ENCODE measurements at places on chromosomes 16 and 17. TPM values are rescaled to one million over a fixed set of nuclear protein-coding genes. Genes with fewer than 3 reads are reported as not detected.
A peak's percentile ranks its signal among the peaks of the same experiment; 100 is the strongest.

The NPIPA5 gene
- total RNA-seq, result 15.4 TPM

DNA sequence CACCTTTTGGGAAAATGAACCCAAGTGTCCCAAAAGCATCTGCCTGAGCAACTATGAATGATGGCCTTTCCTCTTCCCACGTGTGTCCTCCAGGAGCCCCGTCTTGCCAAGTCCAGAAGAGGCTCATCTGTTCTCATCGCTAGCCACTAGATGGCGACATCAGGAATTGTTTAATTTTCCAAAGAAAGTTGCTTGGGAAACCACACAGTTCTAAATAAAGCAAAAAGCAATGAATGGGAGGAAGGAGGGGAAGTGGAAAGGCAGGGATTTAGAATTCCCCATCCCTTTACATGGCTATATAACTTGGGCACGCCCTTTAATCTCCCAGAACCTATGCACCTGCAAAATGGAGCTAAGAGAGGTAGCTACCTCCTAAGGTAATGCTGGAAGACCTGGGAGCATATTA is 9.0 kb upstream of the CDH5 start:
- no peak for DNase-seq

- DNase-seq, result no peak
Measured at GRCh38 chr16:60363566-60363965, 1629.5 kb upstream of the GOT2 start.

GRCh38 chr17:37731056-37731455 is 13.8 kb downstream of the HNF1B start:
- DNase-seq, result peak; percentile 41

- DNase-seq, result no peak
Measured at GRCh38 chr17:13550291-13550690, 51.4 kb downstream of the HS3ST3A1 start.

The SPAG5 gene
- total RNA-seq, result 1.8 TPM

- DNase-seq, result no peak
Measured at GRCh38 chr16:85569615-85570212, 43.4 kb upstream of the GSE1 start.

GRCh38 chr16:88662222-88662842 is 559 bp downstream of the MVD start:
- peak; percentile 78 for DNase-seq

DNA sequence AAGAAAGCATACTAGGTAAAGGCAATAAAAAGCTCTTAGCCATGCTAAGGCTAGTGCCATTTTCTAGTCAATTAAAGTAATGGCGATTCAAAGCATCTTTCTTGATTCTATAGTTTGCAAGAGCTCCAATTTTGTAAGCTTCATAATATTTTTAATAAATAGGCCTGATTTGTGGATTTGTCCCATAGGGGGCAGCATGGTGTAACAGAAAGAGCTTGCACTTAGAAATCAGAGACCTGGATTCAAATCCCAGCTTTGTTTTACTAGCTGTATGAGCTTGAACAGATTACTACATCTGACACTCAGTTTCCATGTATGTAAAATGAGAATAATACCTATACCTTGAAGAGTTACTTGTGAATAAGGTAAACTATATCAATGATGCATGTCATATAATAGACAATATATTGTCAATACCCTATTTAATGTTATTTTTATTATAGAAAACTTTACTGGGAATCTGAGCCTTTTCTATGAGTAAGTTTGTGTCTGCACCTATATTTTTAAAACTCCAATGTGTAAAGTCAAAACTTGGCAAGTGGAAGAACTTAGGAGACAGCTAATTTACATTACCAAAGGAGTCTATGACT is 93.6 kb upstream of the NOG start:
- DNase-seq, result no peak

GRCh38 chr17:36877771-36878170 is 59.5 kb upstream of the LHX1 start:
- DNase-seq, result no peak

- DNase-seq, result no peak
Measured at GRCh38 chr16:19805459-19806162, 79.0 kb downstream of the GPRC5B start.

DNA sequence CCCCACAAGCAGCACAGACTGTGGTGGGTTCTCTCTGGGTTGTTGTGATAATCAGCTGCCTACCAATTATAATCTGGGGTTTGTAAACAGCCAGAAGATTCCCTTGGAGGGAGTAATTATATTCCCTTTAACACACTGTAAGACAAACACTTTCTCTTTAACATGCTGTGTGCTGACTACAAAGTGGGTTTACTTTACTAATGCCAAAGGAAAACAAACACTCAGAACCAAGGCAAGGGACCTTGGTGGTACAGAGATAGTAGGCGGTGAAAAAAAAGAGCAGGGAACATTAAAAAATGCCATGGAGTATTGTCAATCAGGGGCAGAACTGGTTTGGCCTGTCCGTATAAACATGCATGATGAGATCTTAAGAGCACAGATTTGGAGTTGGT is 3.0 kb upstream of the VAT1L start:
- no peak for DNase-seq

DNA sequence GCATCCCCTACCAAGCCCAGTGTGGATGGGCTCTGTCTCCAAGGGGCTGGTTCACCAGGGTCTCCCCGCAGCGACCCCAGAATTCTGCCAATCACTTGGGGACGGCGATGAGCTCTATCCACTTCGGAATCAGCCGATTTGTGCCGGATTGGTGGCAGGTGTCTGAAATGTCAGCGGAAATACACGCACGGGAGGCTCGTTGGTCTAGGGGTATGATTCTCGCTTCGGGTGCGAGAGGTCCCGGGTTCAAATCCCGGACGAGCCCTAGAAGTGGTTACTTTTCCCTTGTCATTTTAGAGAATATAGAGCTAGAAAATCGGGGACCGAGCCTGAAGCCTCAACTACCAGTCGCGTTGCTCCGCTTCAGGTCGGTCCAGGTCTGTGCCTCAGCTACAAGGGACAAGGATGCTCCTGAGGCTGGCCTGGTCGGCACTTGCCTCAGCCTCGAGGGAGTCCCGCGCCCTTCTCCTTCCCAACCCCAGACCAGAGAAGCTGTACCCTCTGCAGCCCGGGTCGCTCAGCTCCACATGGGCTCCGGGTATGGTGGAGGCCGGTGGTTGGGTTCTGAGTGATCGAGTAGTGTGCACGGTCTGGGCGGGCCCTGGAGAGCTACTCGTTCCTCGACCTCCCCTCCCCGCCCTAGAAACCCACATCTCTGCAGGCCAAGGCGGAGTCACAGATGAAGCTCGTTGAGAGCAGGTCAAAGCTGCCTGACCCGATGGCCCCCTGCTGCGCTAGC is 16.0 kb upstream of the OR1F1 start:
- DNase-seq, result peak; percentile 70

GRCh38 chr17:76805319-76805718 is 62.9 kb upstream of the MGAT5B start:
- DNase-seq, result no peak

The ICAM2 gene
- total RNA-seq, result 26.7 TPM

DNA sequence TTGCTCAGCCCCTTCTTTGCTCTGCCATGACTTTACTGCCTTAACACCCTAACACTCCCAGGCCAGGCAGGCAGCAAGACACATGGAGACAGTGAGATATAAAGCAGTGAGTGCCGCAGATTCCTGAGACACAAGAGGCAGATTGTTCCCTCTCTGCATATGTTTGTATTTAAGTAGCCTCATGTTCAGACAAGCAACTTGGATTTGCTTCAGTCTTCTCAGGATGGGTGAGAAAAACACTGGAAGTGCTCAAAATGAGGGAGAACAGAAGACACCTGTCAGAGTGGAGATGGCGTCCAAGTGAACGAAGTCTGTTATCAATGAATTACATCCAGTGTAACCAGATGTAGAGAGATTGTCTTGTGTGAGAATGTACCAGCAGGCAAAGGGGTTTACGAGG is 86.8 kb downstream of the CES1 start:
- peak; percentile 14 for DNase-seq

GRCh38 chr16:76309639-76310335 is 32.6 kb downstream of the CNTNAP4 start:
- no peak for DNase-seq

The TBC1D3G gene
- not detected for total RNA-seq

The TMC7 gene
- total RNA-seq, result 1.2 TPM

The KRTAP2-1 gene
- not detected for total RNA-seq

DNA sequence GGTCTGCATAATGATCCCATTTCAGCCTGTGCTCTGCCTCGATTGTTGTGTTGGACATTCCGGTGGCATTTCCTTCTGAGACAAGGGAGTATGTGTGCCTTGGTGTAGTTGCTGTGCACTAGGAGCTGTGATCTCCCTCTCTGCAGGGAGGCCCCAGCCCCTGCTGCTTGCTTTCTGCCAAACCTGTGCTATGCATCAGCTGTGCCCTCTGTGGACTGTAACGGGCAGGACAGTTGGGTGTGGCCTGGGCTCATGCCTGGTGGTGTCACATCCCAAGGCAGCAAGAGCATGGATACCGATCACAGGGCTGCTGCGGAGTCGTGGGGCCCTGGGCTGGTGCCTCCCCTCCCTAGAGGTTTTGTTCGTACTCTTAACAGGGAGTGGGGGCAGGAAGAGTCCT is 3.8 kb upstream of the JPT2 start:
- no peak for DNase-seq
